Breast epithelium (tissue), 4 donors: ENCODE measurements at places on chromosomes 6 and 20. TPM values are rescaled to one million over a fixed set of nuclear protein-coding genes. Genes with fewer than 3 reads are reported as not detected.

HLA-DOB gene
- 2.0 TPM for total RNA-seq

RSPH4A gene
- total RNA-seq: 0.80 TPM

CST4 gene
- not detected for total RNA-seq

MEI4 gene
- not detected for total RNA-seq

RBCK1 gene
- total RNA-seq: 66.2 TPM

STMND1 gene
- not detected for total RNA-seq

DLL1 gene
- 12.3 TPM for total RNA-seq

SPEF1 gene
- 0.33 TPM for total RNA-seq

UBR2 gene
- total RNA-seq: 33.8 TPM

DLK2 gene
- 8.9 TPM for total RNA-seq

SLC52A3 gene
- 4.1 TPM for total RNA-seq

DCDC2 gene
- 8.9 TPM for total RNA-seq

KHDC1 gene
- 0.66 TPM for total RNA-seq

F13A1 gene
- 53.3 TPM for total RNA-seq

IL17F gene
- total RNA-seq: not detected

BTN2A1 gene
- 10.6 TPM for total RNA-seq

PGC gene
- total RNA-seq: 3.2 TPM

IP6K3 gene
- total RNA-seq: 0.66 TPM

EYA2 gene
- total RNA-seq: 12.5 TPM

COL11A2 gene
- 1.0 TPM for total RNA-seq

DDO gene
- 1.6 TPM for total RNA-seq

SAMD3 gene
- 2.1 TPM for total RNA-seq

CSTF1 gene
- 17.1 TPM for total RNA-seq

CAP2 gene
- 15.1 TPM for total RNA-seq

MCCD1 gene
- not detected for total RNA-seq

ATP6V1G2 gene
- total RNA-seq: 1.6 TPM

KCNS1 gene
- not detected for total RNA-seq

KIAA0408 gene
- 42.7 TPM for total RNA-seq

HSPA1L gene
- 1.6 TPM for total RNA-seq

GGTLC1 gene
- total RNA-seq: not detected

CPXM1 gene
- 28.5 TPM for total RNA-seq

PPIL6 gene
- total RNA-seq: 2.6 TPM

TRIM26 gene
- total RNA-seq: 66.2 TPM

FGD2 gene
- total RNA-seq: 11.5 TPM

AVP gene
- total RNA-seq: not detected

MLN gene
- total RNA-seq: not detected

ZNF165 gene
- 2.0 TPM for total RNA-seq

PYGB gene
- total RNA-seq: 128 TPM

ECT2L gene
- total RNA-seq: 0.15 TPM

BPIFA1 gene
- total RNA-seq: not detected

SLC16A10 gene
- total RNA-seq: 1.3 TPM

LST1 gene
- 10.7 TPM for total RNA-seq

OLIG3 gene
- not detected for total RNA-seq

STXBP5 gene
- total RNA-seq: 21.3 TPM

MARCKS gene
- total RNA-seq: 54.4 TPM

RCAN2 gene
- total RNA-seq: 5.9 TPM

TNXB gene
- total RNA-seq: 32.9 TPM

UST gene
- 10.5 TPM for total RNA-seq

COL10A1 gene
- total RNA-seq: not detected

MDFI gene
- 75.8 TPM for total RNA-seq

GJA10 gene
- total RNA-seq: not detected

ADGB gene
- total RNA-seq: not detected

FOXA2 gene
- total RNA-seq: not detected
